ENCODE measurements at places on chromosomes 11 and 22. TPM values are rescaled to one million over a fixed set of nuclear protein-coding genes. Genes with fewer than 3 reads are reported as not detected.

- no peak for DNase-seq
Measured at GRCh38 chr11:60753309-60753708, 3.4 kb upstream of the MS4A15 start.

DNA sequence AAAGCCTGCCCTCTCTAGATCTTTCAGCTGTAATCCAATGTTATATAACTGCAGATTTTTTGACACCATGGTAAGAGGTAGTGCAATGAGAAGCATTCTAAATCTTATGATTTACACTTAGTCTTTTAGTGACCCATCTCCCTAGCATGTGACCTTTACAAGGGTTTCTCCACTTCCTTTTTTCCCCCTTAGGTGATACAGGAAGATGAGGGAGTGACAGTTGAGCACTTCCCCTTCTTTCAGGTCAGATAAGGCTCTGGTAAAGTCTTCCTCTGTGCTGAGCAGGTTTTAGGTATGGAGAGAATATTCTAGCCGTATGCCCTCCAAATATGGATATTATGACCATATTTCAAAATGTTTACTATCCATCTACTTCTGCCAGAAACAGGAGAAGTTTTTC lies 753.6 kb downstream of the JRKL start:
- no peak for DNase-seq

AGBL2 gene
- 12.5 TPM for total RNA-seq

TUBA8 gene
- total RNA-seq = 0.17 TPM
